Transverse colon (tissue), 4 donors: ENCODE measurements at places on chromosomes 3 and 15. TPM values are rescaled to one million over a fixed set of nuclear protein-coding genes. Genes with fewer than 3 reads are reported as not detected.

SLC51A gene
- total RNA-seq, result 123 TPM

NTRK3 gene
- 2.2 TPM for total RNA-seq

ACTC1 gene
- not detected for total RNA-seq

DNAH12 gene
- not detected for total RNA-seq

MINAR1 gene
- total RNA-seq, result 0.40 TPM

NLGN1 gene
- 5.2 TPM for total RNA-seq

PRICKLE2 gene
- 14.6 TPM for total RNA-seq

CLDN16 gene
- not detected for total RNA-seq

PAK6 gene
- 4.8 TPM for total RNA-seq

TBCCD1 gene
- 13.9 TPM for total RNA-seq

MFAP1 gene
- total RNA-seq, result 9.8 TPM

ERC2 gene
- total RNA-seq, result 0.41 TPM

DPPA2 gene
- total RNA-seq, result not detected

CORO2B gene
- 2.2 TPM for total RNA-seq

SPRED1 gene
- total RNA-seq, result 10.9 TPM

SEMA6D gene
- total RNA-seq, result 41.2 TPM

GXYLT2 gene
- total RNA-seq, result 10.5 TPM

ZNF385D gene
- 0.41 TPM for total RNA-seq

NR2E3 gene
- total RNA-seq, result not detected

PRR20G gene
- total RNA-seq, result not detected

MYRIP gene
- total RNA-seq, result 19.7 TPM

GPR156 gene
- total RNA-seq, result 0.27 TPM

SLC28A1 gene
- not detected for total RNA-seq

ITIH4 gene
- total RNA-seq, result 9.5 TPM

RBPMS2 gene
- total RNA-seq, result 17.7 TPM

THSD4 gene
- 56.0 TPM for total RNA-seq

C15orf62 gene
- not detected for total RNA-seq

VGLL3 gene
- total RNA-seq, result 138 TPM

FETUB gene
- not detected for total RNA-seq
